ENCODE measurements at places on chromosomes 2 and 18. TPM values are rescaled to one million over a fixed set of nuclear protein-coding genes. Genes with fewer than 3 reads are reported as not detected.

DNA sequence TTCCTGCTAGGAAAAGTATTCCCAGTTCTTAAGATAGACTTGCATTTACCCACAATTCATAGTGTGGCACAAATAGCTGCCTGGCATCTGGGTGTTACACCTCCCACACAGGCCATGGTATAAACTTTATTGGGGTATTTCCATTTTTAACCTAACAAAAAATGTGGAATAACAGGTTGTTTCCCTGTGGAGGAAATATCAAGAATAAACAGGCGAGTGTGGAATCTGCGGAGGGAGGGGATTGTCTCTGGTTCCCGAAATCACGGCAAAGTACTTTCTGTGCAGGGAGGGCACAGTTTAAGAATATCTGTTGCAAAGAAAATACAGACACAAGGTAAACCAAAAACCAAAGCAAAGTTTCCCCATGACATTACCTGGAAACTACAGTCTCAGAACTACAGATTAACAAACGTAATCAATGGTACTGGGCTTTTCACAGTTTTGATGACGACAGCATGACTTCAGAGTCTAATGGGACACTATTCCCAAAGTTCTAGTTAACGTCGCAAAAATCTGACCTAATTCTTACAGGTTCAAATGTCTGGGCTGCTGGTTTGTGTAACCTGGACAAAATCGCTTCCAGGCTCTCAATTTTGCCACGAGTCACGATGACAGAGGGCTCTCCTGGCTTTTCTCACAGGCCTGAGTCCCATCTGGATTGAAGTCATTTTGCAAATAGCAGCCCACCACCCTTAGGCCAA, 1.4 kb downstream of the STARD7 start:
- H3K4me1 ChIP-seq, result peaks cover 6% of the 10 kb centered on the region
- H3K4me3 ChIP-seq, result peak overlapping the region; percentile 82
- peaks cover 17% of the 10 kb centered on the region for H3K36me3 ChIP-seq
- H3K27me3 ChIP-seq, result no peaks in the 10 kb centered on the region
- no peak for DNase-seq

Gene MAL
- total RNA-seq, result not detected

DNA sequence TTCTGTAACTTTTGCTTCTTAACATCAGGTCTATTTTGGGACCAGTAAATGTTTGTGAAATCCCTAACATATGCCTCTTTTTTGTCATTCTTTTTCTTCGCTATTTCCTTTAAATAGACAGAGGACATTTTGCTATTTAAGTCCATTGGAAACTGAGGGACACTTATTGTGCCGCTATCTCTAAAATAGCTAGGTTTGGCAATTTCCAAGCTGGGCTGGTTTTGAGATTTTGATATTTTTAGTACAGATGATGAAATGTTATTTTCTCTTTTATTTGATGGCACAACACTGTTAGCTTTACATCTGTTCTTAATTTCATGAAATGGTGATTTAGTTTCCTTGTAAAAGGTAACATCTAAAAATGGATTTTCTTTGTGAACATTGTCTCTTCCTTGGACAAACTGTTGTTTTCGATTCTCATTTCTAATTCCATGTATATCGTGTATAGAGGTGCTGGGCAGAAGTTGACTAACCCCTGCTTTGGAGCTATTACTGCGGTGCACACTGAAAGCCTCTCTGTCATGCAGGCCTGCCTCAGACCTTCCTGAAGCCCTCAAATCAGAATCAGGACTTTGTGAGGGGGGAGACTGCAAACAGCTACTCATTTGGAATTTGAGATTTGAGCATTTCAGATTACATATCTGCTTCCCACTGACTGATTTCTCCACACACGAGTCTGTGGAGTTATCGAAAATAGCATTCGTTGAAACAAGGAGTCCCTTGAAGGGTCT, 594 bp downstream of the RAD51AP2 start:
- peak overlapping the region; percentile 71 for H3K4me3 ChIP-seq
- H3K27me3 ChIP-seq, result no peaks in the 10 kb centered on the region
- H3K27ac ChIP-seq, result no peak overlapping the region
- H3K4me1 ChIP-seq, result no peaks in the 10 kb centered on the region
- no peaks in the 10 kb centered on the region for H3K36me3 ChIP-seq
- DNase-seq, result no peak

- H3K4me3 ChIP-seq, result no peak overlapping the region
- no peak for DNase-seq
- H3K27me3 ChIP-seq, result no peaks in the 10 kb centered on the region
Measured at GRCh38 chr2:64629329-64629781, 24.4 kb downstream of the SERTAD2 start.

DNA sequence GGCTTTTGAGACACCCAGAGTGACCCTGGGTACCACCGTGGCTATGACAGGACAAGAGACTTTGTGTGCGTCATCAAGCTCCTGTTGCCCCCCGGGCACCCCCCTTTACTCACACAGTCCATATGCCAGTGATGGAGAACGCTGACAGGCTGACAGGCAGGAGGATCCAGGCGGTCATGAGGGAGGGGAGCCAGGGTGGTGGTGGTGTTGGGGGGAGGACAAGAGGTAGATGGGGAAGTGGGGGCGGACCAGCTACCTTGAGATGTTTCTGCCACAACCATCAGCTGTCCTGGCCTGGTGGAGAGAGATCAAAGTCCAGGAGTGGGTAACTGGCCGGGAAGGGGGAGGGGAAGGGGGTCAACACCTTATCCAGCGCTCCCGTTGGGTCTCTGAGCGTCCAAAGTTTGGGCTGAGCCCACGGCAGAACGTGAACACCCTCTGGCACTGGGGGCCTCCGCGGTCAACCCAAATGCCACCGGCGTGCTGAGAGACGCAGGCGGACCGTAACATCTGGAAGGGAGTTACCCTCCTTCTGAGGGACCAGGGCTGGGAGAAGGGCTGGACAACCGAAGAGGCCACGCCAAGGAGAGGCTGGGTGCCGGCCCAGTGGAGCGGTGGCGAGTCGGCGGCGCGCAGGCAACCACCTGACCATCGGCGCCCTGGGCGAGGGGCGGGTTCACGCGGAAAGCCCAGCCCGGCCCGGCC, 575 bp downstream of the TMEM150A start:
- H3K4me1 ChIP-seq, result peaks cover 3% of the 10 kb centered on the region
- peaks cover 26% of the 10 kb centered on the region for H3K36me3 ChIP-seq

- no peak overlapping the region for H3K27ac ChIP-seq
- no peak overlapping the region for H3K4me3 ChIP-seq
- H3K36me3 ChIP-seq, result peaks cover 3% of the 10 kb centered on the region
- no peaks in the 10 kb centered on the region for H3K27me3 ChIP-seq
- DNase-seq, result no peak
Measured at GRCh38 chr2:112788653-112789052, 4.4 kb upstream of the IL1A start.

- no peaks in the 10 kb centered on the region for H3K4me1 ChIP-seq
- H3K27ac ChIP-seq, result no peak overlapping the region
Measured at GRCh38 chr2:205563646-205564045, 118.7 kb upstream of the NRP2 start.

DNA sequence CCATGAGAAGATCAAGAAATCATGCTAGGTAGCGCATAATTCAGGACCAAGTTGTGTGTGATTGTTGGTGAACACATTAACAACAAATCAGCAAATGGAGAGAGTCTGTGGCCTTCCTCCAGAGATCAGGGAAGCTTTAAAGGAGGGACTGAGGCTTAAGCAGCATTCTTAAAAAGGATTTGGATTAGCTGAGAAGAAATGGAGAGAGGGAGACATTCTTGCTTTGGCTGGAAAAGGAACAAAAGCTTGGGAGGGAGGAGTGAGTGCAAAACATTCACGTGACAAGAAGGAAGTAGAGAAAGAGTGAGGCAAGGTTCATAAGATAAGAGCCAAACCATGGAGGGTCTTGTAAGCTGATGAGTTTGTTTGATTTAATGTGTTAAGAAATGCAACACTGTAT, 75.6 kb downstream of the SRD5A2 start:
- H3K27me3 ChIP-seq, result no peaks in the 10 kb centered on the region
- no peak overlapping the region for H3K4me3 ChIP-seq
- no peaks in the 10 kb centered on the region for H3K36me3 ChIP-seq
- H3K4me1 ChIP-seq, result no peaks in the 10 kb centered on the region

DNA sequence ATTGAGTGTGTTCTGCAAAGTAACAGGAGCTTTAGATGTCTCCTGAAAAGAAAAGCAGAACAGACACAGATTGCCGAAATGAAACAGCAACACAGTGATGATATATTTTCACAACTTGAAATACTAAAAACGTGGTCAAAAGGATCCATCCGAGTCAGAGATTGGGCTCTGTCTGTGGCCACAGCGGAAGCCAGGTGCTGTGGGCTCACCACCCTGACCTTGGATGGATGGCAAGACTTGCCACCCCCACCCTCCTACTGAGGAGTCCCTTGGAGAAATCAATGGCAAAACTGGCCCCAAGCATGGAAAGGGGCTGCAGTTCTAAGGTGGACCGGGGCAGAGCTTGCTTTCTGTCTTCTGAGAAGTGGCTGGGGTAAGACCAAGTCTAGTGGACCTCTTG, 31.4 kb upstream of the ACKR3 start:
- no peaks in the 10 kb centered on the region for H3K4me1 ChIP-seq
- no peak overlapping the region for H3K4me3 ChIP-seq
- no peak overlapping the region for H3K27ac ChIP-seq
- no peaks in the 10 kb centered on the region for H3K36me3 ChIP-seq

DNA sequence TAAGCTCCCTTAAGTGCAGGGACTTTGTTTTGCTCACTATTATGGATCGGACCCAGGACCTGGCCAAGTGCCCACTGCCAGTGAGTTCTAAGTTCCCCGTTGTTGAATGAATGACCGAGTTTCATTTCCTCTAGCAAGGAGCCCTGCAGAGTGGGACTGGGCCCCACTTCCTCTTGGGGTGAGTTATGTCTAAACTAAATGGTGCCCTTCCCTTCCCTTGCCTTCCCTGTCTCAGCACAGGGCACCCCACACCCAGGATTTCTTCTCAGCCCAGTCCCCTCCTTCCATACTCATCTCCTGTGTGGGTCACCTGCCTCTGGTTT, 195.3 kb upstream of the HS6ST1 start:
- no peaks in the 10 kb centered on the region for H3K27me3 ChIP-seq
- DNase-seq, result no peak
- H3K4me1 ChIP-seq, result no peaks in the 10 kb centered on the region
- H3K27ac ChIP-seq, result no peak overlapping the region
- no peak overlapping the region for H3K4me3 ChIP-seq

DNA sequence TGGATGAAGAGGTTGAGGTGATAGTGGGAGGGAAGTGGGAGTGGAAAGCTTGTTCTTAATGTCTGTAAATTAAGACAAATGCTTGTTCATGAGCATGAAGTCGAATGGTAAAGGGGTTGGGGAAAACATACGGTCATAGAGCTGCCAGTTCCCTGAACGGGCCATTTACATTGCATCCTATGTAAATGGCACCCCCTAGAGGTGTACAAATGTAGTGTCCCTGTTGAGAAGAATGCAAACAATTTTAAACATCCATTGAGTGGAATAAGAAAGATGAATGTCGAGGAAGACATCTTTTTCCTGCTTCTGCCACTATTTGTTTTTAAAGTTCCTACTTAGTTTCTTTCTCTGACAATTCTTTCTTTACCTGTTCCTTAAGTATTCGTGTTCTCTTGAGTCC, 155.7 kb downstream of the RDH14 start:
- no peak for DNase-seq
- no peaks in the 10 kb centered on the region for H3K4me1 ChIP-seq
- no peaks in the 10 kb centered on the region for H3K36me3 ChIP-seq
- no peaks in the 10 kb centered on the region for H3K27me3 ChIP-seq
- no peak overlapping the region for H3K27ac ChIP-seq

Gene CROCC2
- not detected for total RNA-seq
